Tibial artery (tissue), 4 donors: ENCODE measurements at places on chromosomes 7 and 10.

- DNase-seq: no peak
These were observed 2.7 kb upstream of the INPP5F start for GRCh38 chr10:119723161-119723560.

GRCh38 chr10:73296946-73297345 lies 44.5 kb upstream of the MRPS16 start:
- no peak for DNase-seq

DNA sequence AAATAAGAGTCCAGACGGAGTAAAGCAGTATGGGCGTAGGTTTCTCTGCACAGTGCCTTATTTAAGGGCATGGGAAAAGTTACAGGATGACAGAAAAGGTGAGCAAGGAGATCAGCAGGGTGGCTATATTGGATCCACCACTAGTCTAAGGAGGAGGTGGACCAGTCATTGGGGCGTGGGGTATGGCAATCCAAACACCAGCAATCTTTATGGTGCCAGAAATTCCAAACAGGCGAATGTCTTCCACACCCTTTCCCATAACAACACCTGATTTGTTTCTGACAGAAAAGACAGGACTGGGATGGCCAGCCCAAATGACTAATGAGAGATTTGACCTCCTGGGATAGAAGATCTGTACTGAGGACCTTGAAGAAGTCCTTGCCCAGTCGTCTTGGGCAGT lies 181.8 kb upstream of the MBL2 start:
- no peak for DNase-seq

- DNase-seq: peak; percentile 94
These were observed at the start of gene ALDH18A1 for GRCh38 chr10:95656291-95657164. TSS of gene ALDH18A1 (minus strand) at chr10:95656711. CDS start at chr10:95653377, 3,334 bp downstream.

GRCh38 chr10:17074541-17074847 lies 55.1 kb downstream of the CUBN start:
- DNase-seq: no peak

GRCh38 chr10:69958556-69958902 lies 94.1 kb upstream of the MACROH2A2 start:
- no peak for DNase-seq

DNA sequence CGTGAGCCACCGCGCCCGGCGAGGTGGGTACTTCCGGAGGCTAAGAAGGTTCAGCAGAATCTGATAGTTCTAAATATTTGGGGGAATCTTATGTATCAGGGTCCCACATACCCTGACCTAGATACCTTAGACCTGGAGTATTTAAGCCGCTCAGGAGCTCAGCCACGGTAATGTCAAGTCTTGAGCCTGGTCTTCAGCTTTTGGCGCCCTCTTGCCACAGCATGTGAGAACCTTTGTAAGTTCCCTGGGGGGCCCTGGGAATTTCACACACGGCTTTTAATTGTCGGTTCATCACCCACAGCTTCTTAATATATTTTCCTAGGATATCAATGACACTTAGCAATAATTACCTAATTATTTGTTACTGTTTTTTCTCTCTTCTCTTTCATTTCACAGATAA lies 324.3 kb upstream of the GALNT17 start:
- DNase-seq: no peak

DNA sequence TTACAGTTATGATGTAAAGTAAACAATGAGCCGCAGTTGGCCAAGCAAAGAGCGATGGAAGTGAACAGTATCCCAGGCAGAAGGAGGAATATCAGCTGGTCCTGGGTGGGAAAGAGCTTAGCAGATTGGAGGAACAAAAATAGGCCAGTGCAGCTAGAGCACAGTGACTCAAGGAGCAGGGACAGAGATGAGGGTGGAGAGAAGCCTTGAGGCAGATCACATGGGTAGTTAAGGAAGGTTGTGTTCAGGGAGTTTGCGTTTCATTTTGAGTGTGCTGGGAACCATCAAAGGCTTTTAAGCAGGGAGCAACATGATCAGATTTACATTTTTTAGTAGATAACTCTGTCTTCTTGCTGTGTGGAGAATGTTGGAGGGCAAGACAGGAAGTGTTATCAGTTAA lies 113.6 kb downstream of the OAT start:
- no peak for DNase-seq

DNA sequence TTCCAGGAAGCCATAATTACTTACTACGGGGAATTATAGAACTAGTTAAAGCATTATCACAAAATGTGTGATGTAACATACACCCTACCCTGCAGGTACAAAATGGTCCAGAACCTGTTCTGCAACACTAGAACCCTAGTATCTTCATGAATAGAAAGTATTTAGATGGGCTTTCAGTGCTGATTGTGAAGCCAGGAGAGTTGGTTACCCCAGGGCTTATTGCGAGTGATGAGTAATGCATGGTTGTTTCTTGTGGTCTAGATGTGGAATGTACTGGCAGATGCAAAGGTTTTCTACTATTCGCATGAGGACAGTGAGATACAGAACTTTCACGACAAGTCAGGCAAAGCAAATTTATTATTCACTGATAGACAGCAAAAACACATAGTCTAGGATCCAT lies 33.6 kb upstream of the AGR3 start:
- DNase-seq: no peak

GRCh38 chr10:30744106-30744505 lies 114.6 kb upstream of the LYZL2 start:
- no peak for DNase-seq

DNA sequence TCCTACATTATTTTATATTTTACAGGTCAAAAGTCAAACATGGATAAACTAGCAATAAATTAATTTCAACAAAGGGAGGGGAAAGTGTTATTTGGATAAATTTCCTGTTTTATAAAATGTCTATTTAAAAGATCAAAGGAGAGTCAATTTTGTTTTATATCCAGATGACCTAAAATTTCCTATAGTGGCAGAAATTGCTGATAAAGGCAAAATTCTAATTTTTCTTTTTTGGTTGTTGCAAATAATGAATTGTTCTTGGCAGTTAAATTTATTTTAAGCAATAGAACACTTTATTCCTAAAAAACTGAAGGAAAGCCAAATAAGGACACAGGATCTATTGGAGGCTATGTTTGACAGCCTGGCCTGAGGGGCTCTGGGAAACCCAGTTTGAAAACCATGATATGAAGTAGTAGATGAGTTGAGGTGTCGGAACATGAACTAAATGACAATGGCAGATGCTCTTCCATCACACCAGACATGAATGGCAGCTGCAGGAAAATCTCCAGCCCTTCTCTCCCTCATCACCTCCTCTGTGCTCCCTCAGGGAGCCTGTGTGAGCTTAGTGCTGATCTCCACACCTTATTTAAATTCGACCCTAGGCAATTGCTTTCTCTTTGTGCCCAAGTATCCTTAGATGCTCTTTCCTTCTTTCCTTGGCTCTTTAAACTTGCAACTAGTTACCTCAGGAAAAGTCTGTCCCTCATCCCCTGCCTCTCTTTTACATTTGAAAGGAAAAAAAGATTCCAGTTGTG lies 395.0 kb downstream of the THSD7A start:
- DNase-seq: no peak

DNA sequence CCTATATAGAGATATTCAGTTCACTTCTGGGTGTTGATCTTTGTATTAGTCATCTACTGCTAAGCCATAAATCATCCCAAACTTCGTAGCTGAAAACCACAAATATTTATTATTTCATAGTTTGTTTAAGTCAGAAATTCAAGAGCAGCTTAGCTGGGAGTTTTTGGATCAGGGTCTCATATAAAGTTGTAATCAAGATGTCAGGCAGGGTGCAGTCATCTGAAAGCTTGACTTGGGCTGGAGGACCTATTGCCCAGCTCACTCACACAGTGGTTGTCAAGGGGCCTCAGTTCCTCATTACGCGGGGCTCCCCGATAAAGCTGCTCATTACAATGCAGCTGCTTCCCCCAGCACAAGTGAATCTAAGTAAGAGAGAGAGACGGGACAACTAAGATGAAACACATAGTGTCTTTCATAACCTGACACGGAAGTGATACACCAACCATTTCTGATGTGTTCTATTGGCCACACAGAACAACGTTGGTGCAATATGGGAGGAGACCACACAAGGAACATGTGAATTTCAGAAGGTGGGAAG lies 15.7 kb downstream of the PPP1R3C start:
- no peak for DNase-seq

DNA sequence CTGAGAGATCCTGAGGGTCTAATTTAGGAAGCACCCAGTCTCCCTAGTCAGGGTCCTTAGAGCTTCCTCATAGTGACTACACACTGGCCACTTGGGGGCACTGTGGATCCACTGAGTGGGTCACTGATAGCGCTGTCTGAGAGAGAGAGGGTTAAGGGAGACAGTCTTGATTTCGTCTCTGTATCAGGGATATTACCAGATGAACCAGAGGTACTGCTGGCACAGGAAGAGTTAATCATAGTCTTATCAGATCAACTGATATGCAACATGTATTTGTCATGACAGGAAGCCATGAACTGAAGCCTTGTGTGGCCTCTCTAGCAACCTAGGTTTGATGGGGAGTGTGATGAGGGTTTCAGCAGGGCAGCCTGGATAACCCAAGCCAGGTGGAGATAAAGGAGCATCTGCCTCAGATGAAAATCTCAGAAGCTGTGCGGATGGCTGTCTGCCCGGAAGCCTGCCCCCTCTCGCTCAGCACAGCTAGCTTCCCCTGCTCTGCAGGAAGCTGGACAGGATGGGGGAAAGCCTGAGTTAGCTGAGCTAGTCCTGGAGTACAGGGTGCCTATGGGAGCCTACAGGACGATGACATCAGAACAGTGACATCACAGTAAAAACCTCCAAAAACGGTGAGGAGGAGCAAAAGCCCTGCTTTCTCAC lies 214.0 kb upstream of the PRSS1 start:
- peak; percentile 32 for DNase-seq

- DNase-seq: peak; percentile 90
These were observed 127.4 kb downstream of the UBE2H start for GRCh38 chr7:129825209-129825970.

DNA sequence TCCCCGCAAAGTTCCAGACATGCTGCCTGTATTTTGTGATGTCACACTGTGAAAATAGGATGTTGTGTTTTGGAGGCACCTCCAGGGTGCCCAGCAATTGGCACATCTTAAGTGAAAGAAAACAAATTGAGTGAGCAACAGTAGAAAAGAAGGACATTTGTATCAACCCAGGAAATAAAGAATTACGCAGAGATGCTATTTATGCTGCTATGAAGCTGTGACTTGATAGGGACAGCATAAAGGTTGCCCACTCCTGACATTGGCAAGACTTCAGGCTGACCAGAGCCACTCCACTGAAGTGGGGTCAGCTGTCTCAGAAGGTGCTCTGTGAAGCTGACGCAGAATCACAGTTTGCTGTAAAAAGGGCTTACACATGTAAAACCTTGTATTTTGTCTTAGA lies 729.9 kb upstream of the GALNT17 start:
- no peak for DNase-seq

DNA sequence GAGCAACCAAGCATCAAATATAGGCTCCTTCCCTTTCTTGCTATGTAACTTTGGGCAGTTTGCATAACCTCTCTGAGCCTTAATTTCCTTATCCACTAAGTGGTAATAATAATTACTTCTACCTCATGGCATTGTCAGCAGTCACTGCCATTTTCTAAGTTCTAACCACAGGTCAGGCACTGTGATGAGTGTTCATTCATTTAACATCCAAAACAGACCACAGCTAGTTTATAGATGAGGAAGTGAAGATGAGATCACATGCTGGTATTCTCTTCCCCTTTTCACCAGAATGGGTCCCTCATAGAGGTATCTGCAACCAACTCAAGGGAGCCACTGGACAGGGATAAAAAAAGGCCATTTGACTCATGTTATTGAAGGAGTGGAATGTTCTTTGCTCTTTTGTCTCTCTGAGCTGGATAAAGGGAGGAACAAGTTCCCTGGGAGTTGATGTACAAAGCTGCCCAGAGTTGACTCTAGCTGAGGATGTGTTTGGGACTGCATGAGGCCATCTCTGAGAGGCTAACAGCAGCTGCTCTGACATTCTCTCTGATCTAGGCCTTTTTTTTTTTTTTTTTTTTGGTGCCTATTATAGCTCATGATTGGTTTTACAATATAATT lies 65.0 kb downstream of the DNAJC12 start:
- no peak for DNase-seq

DNA sequence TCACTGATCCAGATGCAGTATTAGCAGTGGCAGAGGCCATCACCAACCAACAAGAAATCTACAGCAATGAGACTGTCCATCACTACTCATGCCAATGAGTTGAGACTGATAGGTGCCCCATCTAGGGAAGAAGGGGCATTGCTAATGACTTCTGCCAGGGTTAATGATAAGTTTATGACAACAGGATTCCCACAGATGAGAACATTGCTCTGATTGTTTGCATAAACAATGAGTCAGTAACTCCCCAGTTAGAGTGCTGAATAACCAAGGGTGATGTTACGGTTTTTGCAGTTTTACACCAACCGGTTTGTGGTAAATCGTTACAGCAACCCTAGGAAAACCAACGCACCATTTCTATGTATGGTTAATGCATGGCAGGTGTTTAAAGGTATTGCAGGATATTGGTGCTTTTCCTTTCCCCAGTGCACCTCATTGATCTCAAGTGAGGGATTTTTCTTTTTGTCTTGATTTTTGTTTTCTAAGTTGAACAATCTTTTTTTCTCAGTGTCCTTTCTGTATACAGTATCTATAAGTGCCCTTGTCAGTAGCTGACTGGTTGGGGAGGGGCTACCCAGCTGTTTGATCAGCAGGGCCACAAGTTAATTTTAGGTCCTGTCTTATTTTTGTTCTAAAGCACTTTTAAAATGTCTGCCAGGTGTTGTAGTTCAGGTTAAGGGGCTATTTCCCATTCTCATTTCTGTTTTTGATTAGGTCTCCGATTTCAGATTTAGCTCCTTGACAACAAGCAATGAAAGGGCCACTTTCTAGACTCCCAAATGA lies 3.9 kb upstream of the CSGALNACT2 start:
- no peak for DNase-seq

GRCh38 chr7:77276120-77276519 lies 76.5 kb upstream of the FGL2 start:
- DNase-seq: no peak

GRCh38 chr10:129099486-129099885 lies 367.6 kb upstream of the MGMT start:
- no peak for DNase-seq

- DNase-seq: no peak
These were observed 235.1 kb upstream of the CACNA2D1 start for GRCh38 chr7:82678716-82679115.

- peak; percentile 41 for DNase-seq
These were observed 8.5 kb downstream of the ZDHHC16 start for GRCh38 chr10:97454330-97455036.

DNA sequence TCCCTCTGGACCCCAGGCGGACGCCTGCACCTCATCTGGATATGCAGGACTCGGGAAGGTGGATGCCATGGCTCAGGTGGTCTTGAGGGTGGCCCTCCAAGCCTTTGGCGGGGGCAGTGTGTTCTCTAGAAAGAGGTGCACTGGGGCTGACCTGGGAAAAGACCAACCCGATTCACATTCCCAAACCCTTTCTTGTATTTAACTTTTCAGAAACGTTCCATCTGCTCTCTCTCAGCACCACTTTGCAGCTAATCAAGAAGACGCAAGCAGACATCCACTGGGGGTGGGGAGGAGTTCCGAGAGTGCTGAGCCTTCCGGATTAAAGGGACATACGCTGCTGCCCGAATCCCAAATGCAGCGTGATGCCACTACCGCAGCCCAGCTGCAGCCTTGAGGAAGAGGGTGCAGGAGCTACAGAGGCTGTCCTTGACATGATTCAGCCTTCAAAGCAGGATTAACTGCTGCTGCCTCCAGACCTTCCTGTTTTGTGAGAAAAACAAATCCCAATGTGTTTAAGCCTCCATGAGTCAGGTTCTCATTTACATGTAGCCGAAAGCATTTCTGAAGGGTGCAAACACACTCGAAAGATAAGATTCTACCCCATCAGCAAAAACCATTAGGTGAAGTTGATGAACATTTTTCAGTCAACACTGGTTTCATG lies 39.9 kb downstream of the RBM17 start:
- DNase-seq: peak; percentile 40
